Motor neuron (in vitro differentiated cells): ENCODE measurements at places on chromosomes 4 and X.
A peak's percentile ranks its signal among the peaks of the same experiment; 100 is the strongest.

GRCh38 chr4:152106113-152106763 lies 345.4 kb upstream of the GATB start:
- ATAC-seq, result no peak

DNA sequence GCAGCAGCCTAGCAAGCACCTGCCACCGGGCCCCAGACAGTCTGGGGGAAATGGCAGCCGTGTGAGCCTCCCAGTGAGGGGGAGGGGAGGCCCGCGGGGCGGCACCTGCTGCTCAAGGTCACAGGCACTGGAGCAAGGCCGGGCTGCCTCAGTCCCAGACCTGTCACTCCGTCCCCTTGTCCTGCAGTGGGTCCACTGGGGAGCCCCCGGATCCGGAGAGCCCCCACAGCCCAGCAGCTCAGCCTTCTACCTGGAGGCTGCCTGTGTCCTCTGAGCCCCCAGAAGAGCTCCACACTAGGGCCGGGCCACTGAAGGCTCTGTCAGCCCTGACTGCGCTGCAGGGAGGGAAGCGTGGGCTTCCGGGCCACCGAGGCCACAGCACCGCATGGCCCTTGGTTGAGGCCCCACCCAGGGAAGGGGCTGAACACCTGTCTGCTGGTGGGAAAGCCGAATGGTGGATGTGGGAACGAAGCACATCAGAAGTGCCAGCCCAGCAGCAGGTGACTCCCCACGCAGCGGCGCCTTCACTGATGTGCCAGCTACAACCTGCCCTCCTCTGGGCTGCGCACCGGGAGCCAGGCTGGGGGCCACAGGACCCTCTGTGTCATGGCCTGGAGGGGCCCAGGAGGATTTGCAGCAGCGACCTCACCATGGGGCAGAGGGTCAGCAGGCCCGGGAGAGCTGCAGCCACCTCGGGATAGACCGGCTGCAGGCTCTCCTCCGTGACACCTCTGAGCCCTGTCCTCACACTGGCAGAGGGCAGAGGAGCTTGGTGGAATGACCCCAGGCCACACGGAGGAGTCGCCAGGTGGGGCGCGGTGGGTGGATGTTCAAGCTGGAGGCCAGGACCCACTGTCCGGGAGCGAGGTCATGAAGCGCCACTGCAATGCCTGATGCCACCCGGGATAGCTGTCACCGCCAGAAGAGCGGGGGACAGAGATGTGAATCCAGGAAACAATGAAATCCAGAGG lies 35.0 kb upstream of the MXD4 start:
- ATAC-seq, result peak; percentile 19

GRCh38 chr4:81577392-81577791 lies 105.7 kb upstream of the RASGEF1B start:
- peak; percentile 13 for ATAC-seq

- ATAC-seq, result no peak
Observed at GRCh38 chrX:71131510-71131909, 13.1 kb downstream of the MED12 start.

- ATAC-seq, result no peak
Observed at GRCh38 chrX:30779453-30780030, 109.5 kb downstream of the TAB3 start.

GRCh38 chr4:40822420-40823166 lies 72.8 kb downstream of the NSUN7 start:
- peak; percentile 68 for ATAC-seq

- ATAC-seq, result no peak
Observed at GRCh38 chrX:32530802-32531403, 680.4 kb downstream of the DMD start.

DNA sequence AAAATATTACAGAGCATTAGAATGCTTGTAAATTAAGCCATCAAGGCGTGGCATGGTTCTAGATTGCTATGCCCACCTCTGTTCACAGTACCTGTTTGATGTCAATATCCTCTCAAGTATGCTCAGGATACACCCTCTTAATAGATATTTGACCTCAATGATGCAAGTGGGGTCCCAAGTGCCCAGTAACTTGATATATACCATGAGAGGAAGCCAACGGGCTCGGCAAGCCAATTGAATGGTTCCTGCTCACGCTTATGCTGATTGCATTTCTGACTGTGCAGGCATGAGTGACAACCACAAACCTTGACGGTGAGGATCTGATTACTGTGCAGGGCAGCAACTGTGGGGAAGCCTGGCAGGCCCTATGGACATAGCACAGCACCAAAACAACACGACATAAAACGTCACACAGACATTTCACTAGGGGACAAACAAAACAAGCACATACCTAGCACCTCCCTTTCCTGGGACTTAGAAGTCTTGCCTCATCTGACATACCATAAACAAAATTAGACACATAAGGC lies 179.1 kb upstream of the ETNPPL start:
- no peak for ATAC-seq

- no peak for ATAC-seq
Observed at GRCh38 chr4:95729596-95729995, 110.3 kb upstream of the PDHA2 start.

DNA sequence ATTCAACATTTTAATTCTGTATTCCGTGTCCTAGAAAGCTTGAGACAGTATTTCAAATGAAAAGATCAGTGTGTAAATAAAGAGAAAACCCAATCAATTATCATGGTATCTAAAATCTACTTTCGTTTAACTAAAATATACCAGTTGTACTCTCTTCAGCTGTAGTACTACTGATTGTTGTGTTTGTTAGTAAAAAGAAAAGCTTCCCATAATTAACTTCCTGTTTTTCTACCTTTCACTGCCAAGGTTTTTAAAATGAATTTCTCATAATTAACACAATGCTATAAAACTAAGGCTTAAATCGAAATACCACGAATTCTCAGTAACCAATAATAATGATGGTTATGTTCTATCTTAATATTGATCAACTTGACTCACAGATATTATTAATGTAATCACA lies 37.4 kb downstream of the PPP3CA start:
- ATAC-seq, result no peak

DNA sequence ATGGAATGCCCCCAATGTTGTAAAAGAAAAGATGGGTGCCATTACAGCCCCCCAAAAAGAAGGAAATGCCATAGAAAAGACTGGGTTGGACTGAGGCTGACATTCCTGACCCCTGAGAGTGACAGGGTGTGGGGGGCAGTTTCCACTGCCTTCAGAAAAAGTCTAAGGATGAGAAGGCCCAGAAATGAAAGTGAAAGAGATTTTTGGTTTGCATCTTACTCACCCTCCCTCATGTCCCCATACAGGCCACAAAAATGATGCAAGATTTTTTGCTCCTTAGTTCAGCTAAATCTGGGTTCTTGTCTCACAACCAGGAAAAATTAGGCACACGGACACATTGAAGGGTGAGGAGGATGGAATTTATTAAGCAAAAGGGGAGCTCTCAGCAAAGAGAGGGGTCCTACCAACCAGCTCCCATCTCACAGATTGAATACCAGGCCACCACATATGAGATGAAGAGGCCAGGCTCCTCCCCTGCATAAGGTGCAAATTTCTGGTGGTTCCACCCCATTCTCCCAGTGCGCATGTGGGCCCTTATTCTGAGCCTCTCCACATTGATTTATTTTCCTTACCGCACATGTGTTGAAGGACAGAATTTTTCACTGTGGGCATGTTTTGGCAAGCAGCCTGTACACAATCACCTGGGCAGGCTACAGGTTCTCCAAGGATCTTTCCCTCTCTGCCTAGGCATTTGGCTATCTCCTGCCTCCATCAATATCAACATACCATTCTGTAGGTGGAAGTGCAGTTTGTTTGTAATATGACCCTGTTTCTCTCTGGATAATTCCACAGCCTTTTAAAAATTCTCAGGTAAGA lies 18.8 kb downstream of the PPP4R3C start:
- ATAC-seq, result no peak

GRCh38 chr4:41880022-41880837 lies 55.0 kb upstream of the TMEM33 start:
- no peak for ATAC-seq

GRCh38 chrX:104135677-104136076 lies 21.1 kb downstream of the SLC25A53 start:
- ATAC-seq, result peak; percentile 31

GRCh38 chrX:57821703-57822387 lies 88.4 kb downstream of the ZXDA start:
- ATAC-seq, result peak; percentile 43

DNA sequence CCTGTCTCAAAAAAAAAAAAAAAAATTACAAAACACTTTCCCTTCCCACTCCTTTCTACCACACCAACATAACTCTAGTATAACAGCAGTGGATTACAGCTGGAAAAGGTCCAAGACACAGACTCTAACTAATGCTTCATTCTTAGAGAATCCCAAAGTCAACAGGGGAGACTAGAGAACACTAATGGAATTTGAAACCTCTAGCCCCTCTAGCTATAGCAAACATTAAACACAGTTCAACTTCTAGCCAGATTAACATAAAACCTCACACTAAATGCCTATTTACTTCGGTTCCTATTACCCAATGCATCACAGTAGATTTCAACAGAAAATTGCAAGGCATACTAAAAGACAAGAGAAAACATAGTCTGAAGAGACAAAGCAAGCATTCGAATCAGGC lies 10.5 kb upstream of the DHX15 start:
- ATAC-seq, result no peak

- no peak for ATAC-seq
Observed at GRCh38 chr4:128168701-128169100, 107.6 kb downstream of the LARP1B start.

DNA sequence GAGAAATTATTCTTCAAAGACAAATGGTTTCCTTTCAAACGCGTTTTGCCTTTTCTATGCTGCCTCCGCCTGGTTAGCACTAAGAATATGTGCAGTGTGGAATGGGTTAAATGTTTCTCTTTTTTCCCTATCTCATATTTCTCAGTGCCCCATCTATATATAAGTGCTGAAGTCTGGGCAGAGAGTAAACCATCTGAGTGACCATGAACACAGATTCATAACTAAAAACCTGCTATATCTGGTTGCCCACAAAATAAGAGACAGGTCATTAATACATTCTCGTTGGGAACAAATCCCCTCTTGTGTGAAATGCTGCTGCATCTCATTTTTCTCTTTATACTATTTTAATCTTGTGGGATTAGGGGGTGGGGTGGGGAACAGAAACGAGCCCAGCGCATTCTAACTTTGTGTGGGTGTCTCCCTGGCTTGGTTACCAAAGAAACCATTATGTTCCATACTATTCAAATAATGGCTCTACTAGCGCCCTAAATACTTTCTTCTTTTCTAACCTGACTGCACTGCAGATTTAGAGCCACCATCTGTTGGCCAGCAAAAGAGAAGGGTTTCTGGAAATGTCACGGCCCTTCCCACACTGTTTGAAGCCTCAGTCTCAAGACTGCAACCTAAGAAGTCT lies 42.2 kb upstream of the PTCHD1 start:
- peak; percentile 73 for ATAC-seq

- ATAC-seq, result peak; percentile 94
Observed at GRCh38 chr4:8176547-8177399, 18.2 kb upstream of the ABLIM2 start.

- ATAC-seq, result no peak
Observed at GRCh38 chr4:102786279-102786678, 25.5 kb upstream of the MANBA start.

- ATAC-seq, result peak; percentile 97
Observed at GRCh38 chr4:126071346-126072333, 756.9 kb downstream of the FAT4 start.

DNA sequence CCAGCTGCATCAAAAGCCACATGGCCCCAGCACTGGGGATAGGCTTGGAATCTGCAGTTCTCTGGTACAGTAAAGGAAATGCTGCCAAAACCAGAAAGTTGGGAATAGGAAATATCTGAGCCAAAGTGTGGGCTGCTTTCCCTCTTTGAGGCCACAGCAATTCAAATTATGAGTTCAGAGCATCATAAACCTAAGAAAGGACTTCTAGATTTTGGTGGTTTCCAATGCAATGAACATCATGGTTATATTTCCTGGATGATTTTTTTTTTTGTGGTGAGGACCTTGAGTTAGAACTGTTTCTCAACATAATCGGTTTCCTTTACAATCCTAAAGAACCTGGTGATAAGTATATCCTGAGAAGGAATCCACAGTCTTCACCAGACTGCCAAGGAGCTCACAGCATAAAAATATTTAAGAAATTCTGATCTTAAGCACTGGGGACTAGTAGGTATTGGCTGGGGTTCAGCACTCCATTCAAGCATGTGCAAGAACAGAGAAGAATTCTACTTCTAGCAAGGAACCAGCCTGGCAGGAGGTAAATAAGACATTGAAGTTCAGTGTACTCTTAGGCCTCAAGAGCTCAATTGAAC lies 29.8 kb upstream of the ARHGAP24 start:
- no peak for ATAC-seq

DNA sequence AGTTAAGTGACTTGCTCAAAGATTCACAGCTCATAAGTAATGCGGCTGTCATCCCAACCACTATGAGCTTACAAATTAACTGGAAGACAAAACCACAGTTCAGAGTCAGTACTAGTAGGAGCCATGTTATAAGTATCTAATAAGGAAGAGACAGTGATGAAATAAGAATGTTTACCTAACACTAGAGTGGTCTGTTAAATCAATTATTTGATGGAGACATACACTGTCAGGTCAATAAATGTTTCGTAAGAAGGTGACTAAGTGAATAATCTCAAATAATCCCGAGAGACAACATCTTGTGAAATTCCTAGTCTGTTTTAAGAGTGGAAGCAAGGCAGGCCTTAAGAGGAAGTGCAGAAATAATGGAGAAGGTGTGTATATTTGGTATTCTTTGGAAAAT lies 25.8 kb upstream of the AMELX start:
- ATAC-seq, result no peak

GRCh38 chr4:168592676-168593075 lies 95.8 kb downstream of the PALLD start:
- no peak for ATAC-seq

- ATAC-seq, result no peak
Observed at GRCh38 chr4:133600008-133600407, 450.9 kb downstream of the PCDH10 start.

DNA sequence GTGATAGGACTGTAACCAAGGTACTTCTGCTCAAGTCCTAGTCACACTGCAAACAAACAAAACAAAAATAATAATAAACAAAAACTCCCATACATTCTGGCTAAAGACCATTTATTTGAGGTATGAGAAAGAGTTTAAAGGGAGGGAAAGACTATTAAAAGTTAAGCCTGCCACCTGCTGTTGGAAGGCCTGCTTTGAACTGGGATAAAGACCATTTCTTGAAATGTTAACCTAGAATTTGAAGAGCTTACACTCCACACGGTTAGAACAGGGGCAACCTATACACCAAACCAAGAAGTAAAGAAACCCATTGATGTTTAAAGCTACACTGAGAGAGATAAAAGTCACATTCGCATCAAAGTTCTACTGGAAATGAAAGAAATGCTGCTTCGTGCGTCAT lies 548.7 kb upstream of the DIPK2B start:
- no peak for ATAC-seq

GRCh38 chrX:9312922-9313867 lies 151.7 kb upstream of the TBL1X start:
- ATAC-seq, result no peak

DNA sequence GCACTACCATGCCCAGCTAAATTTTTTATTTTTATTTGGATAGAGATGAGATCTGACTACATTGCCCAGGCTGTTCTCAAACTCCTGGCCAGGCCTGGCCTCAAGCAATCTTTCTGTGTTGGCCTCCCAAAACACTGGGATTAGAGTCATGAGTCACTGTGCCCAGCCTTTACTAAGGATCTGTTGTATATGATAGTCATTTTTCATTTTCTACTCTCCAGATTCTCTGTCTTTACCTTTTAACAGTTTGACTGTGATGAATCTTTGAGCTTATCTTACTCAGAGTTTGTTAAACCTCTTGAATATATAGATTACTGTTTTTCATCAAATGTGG lies 161.8 kb downstream of the FNIP2 start:
- ATAC-seq, result no peak

GRCh38 chr4:80309294-80310004 lies 26.1 kb upstream of the CFAP299 start:
- ATAC-seq, result no peak

- peak; percentile 98 for ATAC-seq
Observed at GRCh38 chr4:140609548-140610425, 41.0 kb upstream of the UCP1 start.
